ENCODE measurements at places on chromosomes 16 and 17. TPM values are rescaled to one million over a fixed set of nuclear protein-coding genes. Genes with fewer than 3 reads are reported as not detected.

- no peak for DNase-seq
Observed at GRCh38 chr16:57131351-57131970, 39.1 kb downstream of the CPNE2 start.

DNA sequence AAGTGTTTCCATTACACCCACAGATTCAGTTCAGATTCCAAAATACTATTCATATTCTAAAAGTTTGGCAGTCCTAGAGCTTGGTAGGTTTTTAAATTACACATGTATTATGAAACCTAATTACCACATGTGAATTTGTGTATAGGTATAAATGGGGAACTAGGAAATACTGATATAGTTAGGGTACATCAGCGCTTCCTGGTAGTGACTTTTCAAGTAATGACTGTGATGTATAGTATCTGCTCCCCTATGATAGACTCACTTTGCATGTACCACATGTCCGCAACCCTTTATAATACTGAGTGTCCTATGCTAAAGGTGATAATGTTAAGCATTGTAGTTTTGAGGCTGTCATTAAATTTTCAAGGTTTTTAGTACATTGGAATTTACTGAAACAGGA lies 22.9 kb downstream of the CDK12 start:
- DNase-seq, result no peak

DNA sequence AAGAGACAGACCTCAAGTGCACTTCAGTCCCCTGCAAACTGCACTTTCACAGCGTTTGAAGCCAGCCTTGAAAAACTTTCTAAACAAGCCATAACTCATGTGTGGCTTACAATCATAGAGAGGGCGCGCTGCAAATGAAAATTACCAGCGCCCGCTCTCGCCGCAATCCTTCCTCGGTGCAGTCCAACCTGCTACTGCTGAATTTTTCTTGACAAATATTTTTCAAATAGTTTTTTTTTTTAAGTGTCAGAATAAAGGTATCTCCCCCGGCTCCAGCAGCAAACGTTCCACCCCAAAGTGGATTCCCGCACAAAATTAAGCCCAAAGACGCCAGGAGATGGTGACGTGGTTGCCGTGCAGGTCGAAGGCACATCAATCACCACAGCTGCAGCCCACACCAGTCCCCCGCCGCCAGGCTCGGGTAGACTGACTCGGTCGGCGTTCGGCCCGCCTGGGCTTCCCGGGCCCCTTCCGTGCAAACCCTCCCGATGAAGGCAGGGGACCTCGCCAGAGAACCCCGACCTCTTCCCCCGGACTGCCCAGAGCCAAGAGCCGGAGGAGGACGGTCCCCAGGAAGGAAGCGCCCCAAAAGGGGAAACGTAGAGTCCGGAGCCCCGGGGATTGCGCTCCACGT lies 630 bp downstream of the GRB2 start:
- peak; percentile 21 for DNase-seq

DNA sequence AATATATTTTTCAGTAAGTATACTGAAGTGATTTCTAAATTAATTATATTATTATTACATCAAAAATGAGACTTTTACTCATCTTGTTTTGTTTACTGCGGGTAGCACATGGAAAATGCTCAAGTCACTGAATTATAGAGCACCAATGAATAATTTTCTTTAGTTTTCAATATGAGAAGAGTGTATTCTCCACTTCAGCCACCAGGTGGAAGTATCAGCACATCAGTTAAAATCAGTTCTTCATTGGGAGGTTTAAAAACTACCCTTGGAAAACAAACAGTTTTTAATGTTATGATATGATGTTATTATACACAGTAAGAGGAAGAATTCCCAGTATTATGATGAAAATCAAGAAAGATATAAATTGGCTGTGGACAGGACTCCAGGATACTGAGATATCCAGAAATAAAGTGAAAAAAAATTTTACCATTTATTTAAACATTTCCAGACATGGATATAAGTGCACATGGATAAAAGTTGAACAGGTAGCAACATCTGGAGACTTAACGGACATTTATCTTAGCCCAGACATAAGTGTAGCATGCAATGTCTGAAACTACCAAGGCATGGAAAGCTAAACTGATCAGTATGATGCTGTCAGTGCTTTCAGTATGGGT lies 467.3 kb downstream of the KCNJ2 start:
- DNase-seq, result peak; percentile 37

The RHBDL3 gene
- 0.03 TPM for total RNA-seq

DNA sequence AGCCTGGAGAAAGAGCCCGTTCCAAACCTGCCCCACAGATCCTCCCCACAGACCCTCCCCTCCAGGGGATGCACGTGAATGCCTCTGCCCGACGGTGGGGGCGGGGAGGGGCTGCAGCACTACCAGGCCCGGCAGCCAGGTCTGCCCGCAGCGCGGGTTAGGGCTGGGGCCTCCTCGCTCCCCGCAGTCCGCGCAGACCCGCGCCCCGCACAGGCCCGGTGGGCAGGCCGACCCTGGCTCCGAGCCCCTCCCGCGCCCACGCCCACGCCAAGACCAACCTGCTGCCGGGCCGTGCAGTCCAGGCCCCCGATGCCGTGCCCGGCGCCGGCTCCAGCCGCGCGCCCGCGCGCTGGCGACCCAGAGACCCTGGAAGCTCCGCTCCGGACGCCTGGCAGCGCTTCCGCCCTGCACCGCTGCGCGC lies at the start of gene RPUSD1:
Gene RPUSD1 (minus strand): TSS at position 404 of the 421 bp plus-strand sequence. CDS start 644 bp downstream, outside the sequence.
- DNase-seq, result no peak

- no peak for DNase-seq
Observed at GRCh38 chr17:66515974-66516373, 213.6 kb downstream of the PRKCA start.

DNA sequence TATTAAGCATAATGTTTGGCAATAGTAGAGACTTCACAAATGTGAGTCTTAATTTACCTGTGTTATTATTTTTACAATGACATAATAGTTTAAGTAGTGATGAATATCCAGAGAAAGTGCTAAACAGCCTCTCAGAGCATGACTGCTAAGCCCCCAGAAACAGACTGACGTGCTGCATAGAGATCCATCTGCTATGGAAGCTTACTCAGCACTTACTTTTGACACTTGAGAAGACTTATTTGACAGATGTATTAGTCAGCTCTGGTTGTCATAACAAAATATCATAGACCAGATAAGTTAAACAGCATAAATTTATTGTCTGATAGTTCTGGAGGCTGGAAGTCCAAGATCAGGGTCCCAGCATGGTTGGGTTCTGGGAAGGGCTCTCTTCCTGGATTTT lies 334.9 kb upstream of the MON1B start:
- no peak for DNase-seq

The ITGAD gene
- not detected for total RNA-seq

The CA7 gene
- total RNA-seq, result not detected

DNA sequence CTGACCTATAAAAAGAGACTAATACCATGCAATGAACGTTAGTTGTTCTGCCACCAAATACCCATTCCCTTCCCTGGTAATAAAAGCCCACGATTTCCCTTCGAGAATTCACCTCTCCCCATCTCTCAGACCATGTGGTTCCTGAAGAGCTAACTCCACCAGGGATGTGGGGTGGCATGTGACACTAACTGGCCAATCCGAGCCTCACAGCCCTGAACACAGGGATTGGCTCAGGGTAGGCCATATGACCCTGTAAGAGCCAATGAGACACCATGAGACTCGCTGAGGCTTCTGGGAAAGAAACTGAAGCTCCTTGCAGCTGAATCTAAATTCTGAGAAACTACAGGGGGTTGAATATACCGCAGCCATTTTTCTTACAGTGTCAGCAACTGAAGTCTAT lies 21.1 kb downstream of the HELZ start:
- peak; percentile 44 for DNase-seq
